ENCODE measurements at places on chromosomes 7 and 10. TPM values are rescaled to one million over a fixed set of nuclear protein-coding genes. Genes with fewer than 3 reads are reported as not detected.

DNA sequence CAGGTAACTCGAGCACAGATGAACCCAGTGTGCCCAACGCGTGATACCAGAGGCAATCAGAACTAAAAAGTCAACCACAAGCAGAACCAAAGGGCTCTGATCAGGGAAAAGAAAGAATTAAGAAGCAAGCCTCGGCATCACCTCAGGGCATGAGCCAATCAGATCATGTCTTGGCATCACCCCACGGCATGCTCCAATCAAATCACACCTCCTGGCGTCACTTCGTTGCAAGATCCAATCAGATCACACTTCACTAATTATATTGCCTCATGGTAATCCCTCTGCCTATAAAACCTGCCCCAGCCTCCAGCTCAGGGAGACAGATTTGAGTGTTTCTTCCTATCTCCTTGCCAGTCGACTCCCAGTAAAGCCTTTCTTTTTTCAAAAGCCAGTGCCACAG is 46.8 kb downstream of the TYW1B start:
- DNase-seq, result no peak

DNA sequence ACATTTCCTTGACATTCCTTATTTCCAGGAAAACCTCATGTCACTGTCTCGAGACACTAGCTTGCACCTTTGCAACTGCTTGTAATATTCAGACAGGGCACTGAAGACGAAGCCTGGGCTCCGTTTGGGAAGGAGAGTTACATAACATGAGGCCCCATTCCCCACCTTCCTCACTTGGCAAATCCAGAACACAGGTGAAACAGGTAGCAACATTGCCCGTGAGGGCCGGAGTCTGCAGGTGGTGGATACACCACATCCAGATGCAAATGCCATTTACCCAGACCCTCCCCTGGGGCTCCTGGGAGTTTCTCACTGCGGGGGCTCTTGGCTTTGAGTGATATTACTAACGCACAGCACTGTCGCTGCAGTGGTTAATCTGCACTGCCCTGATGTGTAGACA is 491.0 kb downstream of the PTPRN2 start:
- DNase-seq, result no peak

DNA sequence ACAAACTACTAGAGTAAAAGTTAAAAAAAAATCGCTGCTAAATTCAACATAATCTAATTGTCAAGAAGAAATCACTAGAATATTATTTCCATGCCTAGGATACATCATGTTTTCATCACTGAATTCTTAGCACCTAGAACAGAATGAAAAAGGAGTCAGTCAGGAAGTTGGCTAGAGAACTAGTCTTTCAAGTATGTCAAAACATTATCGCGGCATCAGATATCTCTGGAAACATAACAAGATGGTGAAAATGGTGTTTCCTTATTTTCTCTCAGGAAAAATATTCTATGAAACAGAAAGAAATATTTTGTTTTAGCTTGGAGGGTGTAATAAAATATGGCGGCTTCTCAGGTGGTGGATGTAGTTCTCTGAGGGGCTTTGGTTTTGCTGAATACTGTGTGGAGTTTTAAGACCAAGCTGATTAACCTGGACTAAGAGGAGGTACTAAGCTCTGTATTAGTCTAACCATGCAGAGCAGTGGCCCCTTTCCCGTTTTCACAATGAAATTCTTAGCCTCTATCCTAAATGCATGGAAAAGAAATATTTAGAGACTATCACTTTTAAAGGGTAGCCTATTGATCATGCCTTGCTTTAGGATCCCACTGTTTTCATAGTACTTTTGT is 205.6 kb downstream of the MDFIC start:
- no peak for DNase-seq

GRCh38 chr10:89466599-89467035 is 52.2 kb downstream of the IFIT5 start:
- DNase-seq, result no peak

- no peak for DNase-seq
These were observed 8.9 kb upstream of the MRPS24 start for GRCh38 chr7:43877968-43878864.

DNA sequence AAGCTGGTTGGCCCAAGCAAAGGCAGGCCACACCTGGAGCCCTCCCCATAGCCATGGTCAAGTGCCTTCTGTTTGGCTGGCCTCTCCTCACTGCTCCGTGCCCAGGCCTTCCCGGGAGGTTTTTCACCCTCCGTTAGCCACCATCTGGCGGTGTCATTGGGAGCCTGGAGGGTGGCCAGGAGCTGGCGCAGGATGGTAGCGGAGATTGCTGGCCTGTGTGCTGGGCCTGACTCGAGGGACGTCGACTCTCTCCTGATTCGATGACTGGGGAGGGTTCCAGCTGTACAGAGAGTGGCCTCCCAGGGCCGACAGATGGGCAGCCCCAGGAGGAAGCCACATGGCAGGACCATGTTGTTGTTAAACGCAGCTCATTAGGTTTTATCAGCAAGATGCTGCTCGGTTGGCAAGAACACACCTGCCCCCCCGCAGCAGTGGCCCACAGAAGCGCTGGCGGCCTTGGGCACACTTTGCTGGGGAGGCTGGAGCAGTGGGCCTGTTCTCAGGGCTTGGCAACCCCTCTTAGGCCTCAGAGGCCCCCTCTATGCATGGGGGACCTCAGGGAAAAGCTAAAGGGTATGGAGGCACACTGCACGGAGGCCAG is 64.0 kb upstream of the CACUL1 start:
- DNase-seq, result no peak

DNA sequence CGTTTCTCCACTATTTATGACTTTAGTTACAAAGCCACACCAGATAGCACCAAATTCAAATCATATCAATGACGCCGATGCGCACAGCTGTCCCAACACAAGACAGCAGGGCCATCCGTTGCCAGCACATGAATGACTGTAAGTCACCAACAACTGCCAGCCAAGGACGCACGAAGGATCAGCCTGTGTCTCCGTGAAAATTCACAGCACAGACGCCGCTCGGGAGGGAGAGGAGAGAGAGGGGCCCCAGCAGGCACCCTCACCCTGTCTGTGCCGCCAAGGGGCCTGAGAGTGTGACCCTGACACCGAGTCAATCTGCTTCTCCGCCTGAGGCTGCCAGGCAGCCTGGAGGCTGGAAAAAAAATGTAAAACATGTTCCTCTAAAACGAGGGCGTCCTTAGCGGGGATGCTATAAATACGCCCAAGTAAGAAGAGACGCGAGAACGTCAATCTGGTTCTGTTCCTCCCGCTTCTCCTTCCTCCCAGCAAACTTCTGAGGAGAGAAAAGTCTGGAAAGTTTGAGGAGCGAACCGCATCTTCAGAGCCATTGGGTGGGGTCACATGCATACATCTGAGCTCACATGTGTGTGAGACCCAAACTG is 111.2 kb downstream of the PTPRN2 start:
- DNase-seq, result no peak

- no peak for DNase-seq
These were observed 248.7 kb upstream of the GPR26 start for GRCh38 chr10:123417414-123417813.

DNA sequence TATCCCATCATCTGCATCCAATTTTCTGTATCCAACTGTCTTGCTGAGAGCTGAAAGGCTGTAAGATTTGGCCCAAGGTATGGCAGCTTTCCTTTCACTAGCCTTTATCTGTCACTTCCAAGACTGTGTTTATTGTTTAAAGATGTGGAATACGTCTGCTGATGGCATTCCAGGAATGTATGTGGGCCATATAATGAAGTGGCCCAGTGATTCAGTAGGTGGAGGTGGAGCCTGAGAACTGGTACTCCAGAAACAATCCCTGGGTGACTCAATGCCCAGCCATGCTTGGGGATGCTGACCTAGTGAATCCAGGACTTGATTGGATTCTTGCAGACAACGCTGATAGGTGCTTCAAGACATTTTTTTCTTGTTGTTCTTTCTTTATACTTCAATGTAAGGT is 13.5 kb downstream of the NEUROD6 start:
- DNase-seq, result no peak

GRCh38 chr10:91127341-91128082 is 93.0 kb upstream of the PCGF5 start:
- DNase-seq, result no peak

GRCh38 chr7:54956865-54957264 is 62.0 kb upstream of the EGFR start:
- DNase-seq, result no peak

DNA sequence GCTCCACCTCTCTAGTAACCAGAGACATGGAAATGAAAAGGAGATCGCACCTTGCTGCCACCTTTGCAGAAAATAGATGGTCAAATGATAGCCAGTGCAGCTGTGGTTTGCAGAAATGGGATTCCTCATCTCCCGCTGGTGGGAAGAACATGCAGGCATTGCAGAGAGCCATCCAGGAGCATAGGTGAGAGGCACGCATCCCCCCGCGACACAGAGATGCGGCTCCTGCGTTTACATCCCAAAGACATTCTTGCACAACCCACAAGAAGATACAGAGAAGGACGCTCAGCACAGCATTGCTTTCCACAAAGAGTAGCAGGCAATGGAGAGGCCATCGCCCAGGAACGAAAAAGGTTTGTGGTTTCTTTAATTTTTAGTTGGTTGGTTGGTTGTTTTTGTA is 56.2 kb downstream of the OAT start:
- DNase-seq, result peak; percentile 50

- DNase-seq, result no peak
These were observed 1206.0 kb upstream of the LRRTM3 start for GRCh38 chr10:65719790-65720189.

GRCh38 chr7:22348379-22348778 is 8.6 kb downstream of the RAPGEF5 start:
- DNase-seq, result no peak

GRCh38 chr7:116518961-116519360 is 5.9 kb upstream of the CAV1 start:
- DNase-seq, result no peak

- no peak for DNase-seq
These were observed 227.0 kb upstream of the AOAH start for GRCh38 chr7:36951257-36951697.

DNA sequence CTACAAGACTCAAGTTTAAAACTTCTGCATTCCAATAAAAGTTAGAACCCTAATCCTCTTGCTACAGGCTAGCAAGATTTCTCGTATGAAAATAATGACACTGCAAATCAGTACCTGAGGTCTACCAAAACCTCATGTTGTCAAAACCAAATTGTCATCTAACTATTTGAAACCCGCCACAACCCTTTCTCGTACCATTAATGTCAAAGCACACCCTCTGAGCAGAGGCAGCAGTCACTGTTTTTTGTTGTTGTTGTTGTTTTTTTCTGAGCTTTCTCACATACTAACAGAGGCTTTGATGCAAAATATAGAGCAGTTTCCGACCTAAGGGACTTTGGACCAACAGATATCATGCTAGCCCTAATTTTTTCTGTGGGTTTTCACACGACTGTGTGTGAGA is 563.9 kb upstream of the C7orf33 start:
- DNase-seq, result no peak

DNA sequence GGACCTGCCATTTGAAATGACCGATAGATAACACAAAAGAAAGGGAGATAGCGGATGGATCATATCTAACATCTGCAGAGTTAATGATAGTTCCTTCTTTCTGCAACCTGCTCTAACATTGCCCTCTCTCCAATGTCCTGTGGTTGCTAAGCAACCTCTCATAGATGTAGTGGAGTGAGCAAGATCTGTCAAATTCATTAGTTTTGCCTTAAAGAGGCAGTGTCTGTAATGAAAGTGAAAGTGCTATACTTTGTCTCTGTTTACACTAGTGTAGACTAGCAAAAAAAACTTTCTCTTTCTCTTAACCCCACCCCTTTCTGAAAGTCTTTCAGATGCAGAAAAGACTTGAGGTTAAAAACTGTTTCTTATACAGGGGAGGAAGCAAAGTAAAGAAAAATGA is 1196.9 kb downstream of the SORCS3 start:
- DNase-seq, result no peak

DNA sequence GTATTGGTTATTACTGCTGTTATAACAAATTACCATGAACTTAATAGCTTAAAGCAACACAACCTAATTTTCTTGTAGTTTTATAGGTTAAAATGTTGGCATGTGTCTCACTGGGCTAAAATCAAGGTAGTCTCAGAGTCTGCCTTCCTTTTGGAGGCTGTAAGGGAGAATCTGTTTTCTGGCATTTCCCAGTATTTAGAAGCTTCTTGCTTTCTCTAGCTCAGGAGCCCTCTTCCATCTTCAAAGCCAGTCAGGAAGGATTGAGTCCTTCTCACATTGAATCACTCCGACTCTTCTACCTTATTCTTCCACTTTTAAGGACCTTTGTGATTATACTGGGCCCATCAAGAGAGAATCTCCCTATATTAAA is 156.2 kb downstream of the MBL2 start:
- no peak for DNase-seq

DNA sequence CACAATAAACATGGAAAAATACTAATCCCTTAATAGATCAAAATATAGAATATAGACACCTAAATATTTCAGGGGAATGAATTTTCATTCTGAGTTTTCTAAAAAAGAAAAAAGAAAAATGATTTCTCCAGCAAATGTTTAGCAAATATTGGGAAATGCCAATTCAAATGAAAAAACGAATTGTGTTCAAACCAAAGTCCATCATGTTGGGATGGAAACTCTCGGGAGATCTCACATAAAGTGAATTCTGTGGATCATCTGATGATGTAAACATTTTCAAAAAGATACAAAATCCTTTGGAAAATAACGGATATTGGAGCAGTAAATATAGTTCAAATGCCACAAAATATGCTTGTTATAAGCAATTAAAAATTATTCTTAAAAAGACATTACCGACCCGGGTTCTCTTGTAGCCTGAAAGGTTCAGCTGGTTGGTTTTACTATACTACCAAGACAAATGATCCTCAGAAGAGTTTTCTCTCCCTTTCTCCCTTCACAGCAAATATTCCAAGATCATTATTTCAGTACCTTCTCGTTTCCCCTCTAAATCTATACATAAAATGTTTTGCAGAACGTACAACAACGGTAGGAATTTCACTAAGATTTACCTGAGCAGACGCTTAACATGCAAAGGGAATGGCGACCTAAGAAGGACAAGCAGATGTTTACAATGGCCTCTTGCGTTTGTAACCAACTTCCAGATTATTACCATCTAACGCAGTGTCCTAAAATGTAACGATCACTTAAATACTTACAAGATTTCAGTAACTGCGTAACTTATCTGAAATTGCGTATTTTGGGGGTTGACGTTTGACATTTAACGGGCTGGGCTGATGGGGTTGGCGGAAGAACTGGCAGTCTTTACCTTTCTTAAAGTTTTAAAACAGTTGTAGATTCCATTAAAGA is 2.5 kb downstream of the HOXA13 start:
- no peak for DNase-seq

GRCh38 chr7:26381476-26382353 is 90.1 kb downstream of the SNX10 start:
- DNase-seq, result no peak

The INPP5F gene
- 79.3 TPM for total RNA-seq

The CPED1 gene
- 0.44 TPM for total RNA-seq

The CAV2 gene
- total RNA-seq, result 4.3 TPM

The NKX1-2 gene
- total RNA-seq, result 57.7 TPM

The PCLO gene
- 4.2 TPM for total RNA-seq

The NEUROG3 gene
- 2.0 TPM for total RNA-seq

The COL17A1 gene
- total RNA-seq, result 1.1 TPM

The GPR37 gene
- 20.4 TPM for total RNA-seq

Data from WTC11 (cell line).